Hematopoietic multipotent progenitor cell treated with erythropoietin and hydrocortisone succinate and interleukin-3 and kit ligand, for 17 days (in vitro differentiated cells): ENCODE measurements at places on chromosomes 1 and 21.

- DNase-seq: no peak
Measured at GRCh38 chr1:245060684-245061374, 94.0 kb upstream of the KIF26B start.

DNA sequence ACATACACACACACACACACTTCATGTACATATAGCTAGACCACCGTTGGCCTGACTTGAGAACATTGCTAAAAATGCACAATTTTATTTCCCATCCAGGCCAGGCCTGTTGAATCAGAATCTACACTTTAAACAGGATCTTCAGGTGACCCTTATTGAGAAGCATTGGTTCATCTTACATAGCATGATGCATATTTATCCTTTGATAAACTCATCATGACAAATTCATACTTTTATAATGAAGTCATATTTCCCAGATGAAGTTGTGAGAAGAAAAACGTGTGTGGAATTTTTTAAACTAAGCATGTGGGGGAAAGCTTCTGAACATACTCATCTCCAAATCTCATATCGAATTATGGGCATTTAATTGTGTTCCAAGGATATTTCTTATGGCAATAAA is 877.7 kb downstream of the MRPL39 start:
- no peak for DNase-seq

DNA sequence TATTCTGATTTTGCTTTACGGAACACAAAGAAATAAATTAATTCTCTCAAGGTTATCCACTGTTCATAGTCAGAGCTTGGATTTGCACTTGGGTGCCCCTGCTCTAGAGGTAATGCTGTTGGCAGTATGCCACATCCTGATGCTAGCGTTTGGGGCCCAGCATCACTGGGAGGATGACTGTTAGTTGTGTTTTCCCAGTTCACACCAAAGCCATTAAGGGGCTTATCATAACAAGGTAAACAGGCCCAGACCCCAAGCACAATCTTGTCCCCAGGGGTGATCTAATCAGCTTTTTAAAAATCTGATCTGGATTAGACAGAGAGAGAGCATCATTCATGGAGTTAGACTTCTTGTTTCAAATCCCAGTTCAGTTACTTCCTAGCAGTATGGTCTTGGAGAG is 60.2 kb upstream of the PBX1 start:
- DNase-seq: no peak

DNA sequence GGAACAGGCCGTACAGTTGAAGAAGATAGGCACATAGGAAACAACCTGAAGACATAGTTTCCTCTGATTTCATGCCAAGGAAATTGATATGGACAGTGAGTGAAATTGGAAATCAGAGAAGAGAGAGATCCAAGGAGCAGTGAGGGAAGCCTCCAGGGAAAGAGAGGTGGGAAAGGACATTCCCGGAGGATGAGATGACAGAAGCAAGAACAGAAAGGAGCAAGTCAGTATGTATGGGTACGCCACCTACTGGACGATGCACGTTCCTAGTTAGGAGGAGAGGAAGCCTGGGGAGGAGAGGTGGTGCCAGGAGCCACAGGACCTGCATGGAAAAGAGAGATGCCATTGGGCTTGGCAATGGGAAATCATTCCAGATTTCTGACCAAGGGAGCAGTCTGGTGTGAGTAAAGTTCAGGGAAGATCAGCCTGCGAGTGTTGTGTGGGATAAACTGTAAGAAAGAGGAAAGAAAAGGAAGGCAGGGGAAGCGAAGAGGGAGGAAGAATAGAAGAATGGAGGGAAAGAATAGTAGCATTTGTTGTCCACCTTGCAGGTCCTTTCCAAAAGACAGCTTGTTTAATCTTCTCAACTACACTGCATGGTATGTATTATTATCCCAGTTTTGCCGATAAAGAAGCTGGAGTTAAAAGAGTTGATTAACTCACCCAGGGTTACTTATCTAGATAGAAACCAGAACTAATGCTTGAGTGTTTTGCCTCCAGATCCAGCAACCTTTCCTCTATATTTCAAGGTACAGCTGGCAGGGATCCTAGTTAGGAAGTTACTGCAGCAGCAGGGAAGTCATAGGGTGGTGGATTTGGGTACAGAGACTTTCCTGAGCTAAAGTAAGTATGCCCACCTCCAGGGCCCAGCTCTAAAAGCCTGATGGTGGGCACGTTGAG is 27.4 kb downstream of the C1orf116 start:
- peak; percentile 85 for DNase-seq

DNA sequence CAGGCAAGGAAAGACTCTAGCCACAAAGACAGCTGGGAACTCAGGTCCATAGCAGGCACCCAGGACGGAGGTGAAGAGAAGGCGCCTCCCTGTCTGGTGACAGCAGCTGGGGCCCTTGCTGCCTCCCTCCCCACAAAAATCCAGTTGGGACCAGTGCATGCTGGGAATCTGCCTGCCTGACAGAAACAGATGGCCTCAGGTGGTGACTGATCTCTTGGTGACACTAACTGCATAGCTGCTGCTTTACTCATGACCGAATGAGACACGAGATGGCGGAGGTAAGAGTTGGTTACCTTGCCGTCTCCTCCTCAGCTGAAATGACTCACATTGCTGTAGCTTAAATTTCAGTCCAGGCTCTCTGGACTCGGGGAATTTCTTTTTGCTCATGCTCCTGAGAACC is 130.3 kb downstream of the FGGY start:
- DNase-seq: no peak

- DNase-seq: no peak
Measured at GRCh38 chr1:193143285-193143684, 21.5 kb downstream of the CDC73 start.
